ENCODE measurements at places on chromosomes 4 and X.

DNA sequence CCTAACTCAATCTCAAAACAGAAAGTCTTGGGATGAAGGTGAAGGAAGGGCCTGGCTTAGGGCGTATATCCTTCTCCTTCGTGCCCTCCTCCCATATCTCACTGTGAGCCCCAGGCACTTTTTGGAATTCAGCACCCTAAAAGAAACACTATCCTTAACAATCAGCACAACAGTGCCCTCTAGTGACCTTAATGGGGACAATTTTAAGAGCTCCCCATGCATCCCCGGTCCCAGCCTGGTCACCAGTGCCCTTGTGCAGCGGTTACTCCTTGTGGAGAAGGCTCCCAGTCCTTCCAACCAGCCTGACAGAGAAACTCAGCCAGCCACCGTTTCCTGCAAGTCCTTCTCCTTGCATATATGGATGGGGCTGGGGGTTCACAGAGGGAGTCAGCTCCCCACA, 4.2 kb downstream of the PAK3 start:
- no peak for DNase-seq

- DNase-seq = no peak
These were observed 230.8 kb upstream of the TET2 start for GRCh38 chr4:104915864-104916263.

GRCh38 chr4:13990596-13991589, 363.4 kb upstream of the BOD1L1 start:
- no peak for DNase-seq

GRCh38 chr4:17490575-17491059, 21.3 kb downstream of the QDPR start:
- no peak for DNase-seq

GRCh38 chr4:40214038-40214437, 17.2 kb downstream of the RHOH start:
- DNase-seq = no peak

- peak; percentile 7 for DNase-seq
These were observed 2011.9 kb upstream of the PCDH10 start for GRCh38 chr4:131137196-131137595.

DNA sequence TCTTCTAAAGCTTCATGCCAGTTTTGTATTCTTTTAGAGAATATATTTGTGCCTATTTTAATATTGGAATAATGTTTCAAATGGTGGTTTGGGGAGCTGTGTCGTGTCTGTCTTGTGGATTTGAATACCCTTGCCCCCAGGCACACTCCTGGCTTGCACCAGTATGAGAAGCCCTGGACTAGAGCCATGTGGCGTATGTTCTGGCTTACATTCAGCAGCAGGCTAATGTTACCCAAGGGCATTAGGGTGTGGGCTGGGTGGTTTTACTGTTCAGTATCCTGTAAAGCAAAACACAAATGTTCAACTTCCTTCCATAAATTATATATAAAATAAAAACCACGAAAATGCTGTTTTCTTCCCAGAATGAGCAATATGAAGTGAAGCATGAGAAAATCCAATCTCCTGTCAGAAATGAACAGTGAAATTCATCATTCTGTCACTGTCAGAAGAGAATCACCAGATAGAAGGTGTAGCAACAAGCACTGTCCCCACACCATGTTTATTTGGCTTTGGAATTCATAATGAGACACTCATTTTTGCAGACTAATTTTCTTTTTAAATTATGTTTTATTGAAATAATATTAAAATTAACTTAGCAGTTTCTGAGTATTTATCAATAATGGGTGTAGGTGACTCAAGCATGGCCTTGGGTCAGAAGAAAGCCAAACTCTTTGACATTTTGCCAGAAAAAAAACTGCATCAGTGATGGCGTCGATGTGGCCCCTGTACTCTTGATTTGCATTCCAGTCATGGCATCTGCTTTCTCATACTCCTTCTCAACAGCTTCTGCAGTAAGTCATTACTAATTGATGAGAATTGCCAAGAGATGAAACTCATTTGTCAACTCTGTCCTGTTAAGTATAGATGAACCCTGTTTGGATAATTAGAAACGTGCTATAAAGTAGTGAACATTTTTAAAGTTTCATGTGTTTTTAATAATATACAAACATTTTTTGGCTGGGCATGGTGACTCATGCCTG, 43.8 kb downstream of the WWC2 start:
- peak; percentile 72 for DNase-seq

- DNase-seq = no peak
These were observed 4.1 kb upstream of the MANBA start for GRCh38 chr4:102764901-102765300.

- no peak for DNase-seq
These were observed 58.4 kb upstream of the TACR3 start for GRCh38 chr4:103778221-103778620.

GRCh38 chr4:154368060-154368459, 123.5 kb downstream of the DCHS2 start:
- DNase-seq = no peak

- no peak for DNase-seq
These were observed 88.6 kb upstream of the WDR1 start for GRCh38 chr4:10205223-10205622.

All from left ventricle myocardium superior (tissue), 1 donor.